CD4-positive, alpha-beta T cell treated with Interleukin-10 for 1 hour (primary cell): ENCODE measurements at places on chromosomes 2 and 18.

- DNase-seq: no peak
Observed at GRCh38 chr2:175309799-175310198, 128.3 kb upstream of the ATP5MC3 start.

- no peak for DNase-seq
Observed at GRCh38 chr2:223176970-223177369, 125.0 kb downstream of the KCNE4 start.

DNA sequence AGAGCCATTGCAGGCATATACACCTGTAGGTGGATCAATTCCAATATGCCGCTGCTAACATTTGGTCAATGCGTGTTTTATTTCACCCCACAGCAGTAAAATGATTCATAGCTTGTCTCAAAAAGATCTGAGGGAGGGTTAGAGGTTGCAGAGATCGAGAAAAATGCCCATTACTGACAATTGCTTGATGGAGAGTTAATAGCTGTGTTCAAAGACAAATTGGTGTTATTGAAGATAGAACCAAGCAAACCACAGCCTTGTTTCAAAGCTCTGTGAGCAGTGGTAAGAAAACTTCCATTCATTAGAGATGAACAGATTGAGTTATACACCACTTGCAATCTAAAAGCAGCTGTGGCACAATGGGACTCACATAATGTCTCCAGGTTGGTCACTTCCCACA lies 95.4 kb downstream of the KCNE4 start:
- no peak for DNase-seq

GRCh38 chr2:112893752-112894151 lies 17.2 kb upstream of the IL37 start:
- DNase-seq: no peak

DNA sequence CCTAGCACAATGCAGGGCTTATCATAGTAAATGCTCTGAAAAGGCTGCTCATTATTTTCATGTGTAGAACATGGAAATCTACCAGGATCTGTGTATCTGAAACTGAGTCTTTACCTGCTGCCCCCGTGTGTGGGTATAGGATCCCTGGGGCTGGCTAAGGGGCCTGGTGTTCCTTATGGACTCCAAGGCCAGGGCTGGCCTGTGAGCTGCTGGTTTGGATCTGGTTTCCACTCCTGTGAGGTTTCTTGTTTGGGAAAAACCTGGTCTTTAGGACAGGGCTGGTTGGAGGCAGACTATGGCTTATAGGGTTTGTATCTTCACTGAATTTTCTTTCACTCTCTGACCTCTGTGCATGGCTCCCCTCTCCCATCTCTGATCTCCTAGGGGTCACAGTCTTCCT lies 80.8 kb downstream of the DYSF start:
- no peak for DNase-seq
